Activated CD4-positive, alpha-beta T cell treated with anti-CD3 and anti-CD28 coated beads, Interleukin-2, amount 50 U/mL, for 1 hour (primary cell): ENCODE measurements at places on chromosomes 4 and X.

DNA sequence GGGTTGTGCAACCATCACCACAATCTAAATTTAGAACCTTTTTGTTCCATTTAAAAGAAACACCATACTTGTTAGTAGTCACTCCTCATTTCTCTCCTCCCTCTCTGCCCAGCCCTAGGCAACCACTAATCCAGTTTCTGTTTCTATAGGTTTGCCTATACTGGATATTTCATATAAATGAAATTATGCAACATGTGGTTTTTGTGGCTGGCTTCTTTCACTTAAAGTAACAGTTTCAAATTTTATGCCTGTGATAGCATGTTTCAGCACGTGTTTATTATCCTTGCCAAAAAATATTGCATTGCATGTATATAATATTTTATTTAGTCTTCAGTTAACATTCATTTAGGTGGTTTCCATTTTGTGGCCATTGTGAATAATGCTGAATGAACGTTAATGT, 437.6 kb downstream of the IL1RAPL1 start:
- no peak for DNase-seq

GRCh38 chrX:8913655-8914409, 112.6 kb upstream of the FAM9A start:
- DNase-seq, result no peak

GRCh38 chrX:135556055-135556454, 35.6 kb downstream of the INTS6L start:
- no peak for DNase-seq

DNA sequence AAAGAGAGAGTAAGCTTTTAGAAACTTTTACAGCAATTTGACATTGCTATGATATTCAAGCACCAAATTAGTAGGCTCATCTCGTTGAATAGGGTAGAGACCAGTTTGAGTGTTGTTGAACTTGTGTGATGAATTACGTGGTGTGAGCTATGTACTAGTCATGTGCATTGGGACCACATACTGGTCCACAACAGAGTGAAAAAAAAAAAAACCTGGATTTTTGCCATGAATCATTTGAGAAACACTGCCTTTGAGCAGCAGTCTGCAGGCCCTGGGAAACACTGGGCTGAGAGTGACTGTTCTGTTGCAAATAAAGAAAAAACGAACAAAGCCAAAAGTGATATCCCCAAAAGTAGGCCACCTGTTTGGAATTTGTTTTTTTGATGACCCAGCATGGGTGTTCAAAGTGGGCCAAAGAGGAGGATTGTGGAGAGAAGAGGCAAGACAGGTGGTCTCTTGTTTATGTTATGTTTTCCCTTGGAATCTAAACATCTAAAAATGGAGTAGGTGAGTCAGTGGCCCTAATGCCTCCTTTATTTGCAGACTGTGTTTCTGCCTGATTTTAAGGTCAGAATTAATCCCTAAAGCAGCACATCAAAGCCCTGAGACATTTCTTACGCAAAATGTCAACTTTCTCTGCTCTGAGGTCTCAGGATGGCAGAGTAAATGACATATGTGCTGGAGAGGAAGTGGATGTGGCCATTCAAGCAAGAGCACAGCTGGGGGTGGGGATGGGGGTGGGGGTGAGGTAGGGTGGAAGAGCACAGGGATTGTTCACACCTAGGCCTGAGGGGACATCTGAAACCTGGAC, 33.5 kb downstream of the TAF7L start:
- no peak for DNase-seq

DNA sequence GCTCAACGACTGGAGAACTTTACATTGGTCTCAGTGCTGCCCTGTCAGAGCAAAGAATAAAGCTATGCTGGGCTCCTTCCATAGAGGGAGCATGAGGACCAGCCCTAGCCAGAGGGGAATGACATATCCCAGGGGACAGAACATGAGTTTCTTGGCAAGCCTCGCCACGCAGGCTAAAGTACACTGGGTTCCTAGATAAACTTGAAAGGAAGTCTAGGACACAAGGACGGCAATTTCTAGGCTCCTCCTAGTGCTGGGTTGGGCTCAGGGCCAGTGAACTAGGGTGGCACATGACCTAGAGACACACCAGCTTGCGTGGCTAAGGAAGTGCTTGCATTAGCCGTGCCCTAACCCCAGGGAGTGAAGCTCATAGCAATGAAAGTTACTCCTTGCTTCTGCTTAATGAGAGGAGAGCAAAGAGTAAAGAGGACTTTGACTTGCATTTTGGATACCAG, 141.0 kb downstream of the MAB21L2 start:
- DNase-seq, result no peak
